ENCODE measurements at places on chromosomes 2 and 18.
A peak's percentile ranks its signal among the peaks of the same experiment; 100 is the strongest.

- DNase-seq: peak; percentile 92
Observed at GRCh38 chr18:12403601-12404506, 3.9 kb upstream of the PRELID3A start.

DNA sequence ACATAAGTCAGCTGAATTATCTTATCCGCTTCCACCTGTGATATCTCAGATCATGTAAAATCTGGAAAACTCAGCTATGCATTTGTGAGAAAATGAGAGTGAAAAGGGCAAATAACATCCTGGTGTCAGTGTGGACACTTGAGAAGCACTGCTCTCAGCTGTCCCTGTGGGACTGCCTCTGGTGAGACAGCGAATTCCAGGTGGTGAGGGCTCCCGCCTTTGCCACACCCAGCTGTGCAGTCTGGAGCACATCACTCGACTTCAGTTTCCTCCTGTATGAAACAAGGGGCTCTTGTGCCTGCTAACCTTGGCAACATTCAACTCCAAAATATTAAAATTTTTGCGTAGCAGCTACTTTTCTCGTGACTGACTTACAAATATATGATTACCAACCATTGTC, 194.9 kb upstream of the BOD1L2 start:
- no peak for DNase-seq

DNA sequence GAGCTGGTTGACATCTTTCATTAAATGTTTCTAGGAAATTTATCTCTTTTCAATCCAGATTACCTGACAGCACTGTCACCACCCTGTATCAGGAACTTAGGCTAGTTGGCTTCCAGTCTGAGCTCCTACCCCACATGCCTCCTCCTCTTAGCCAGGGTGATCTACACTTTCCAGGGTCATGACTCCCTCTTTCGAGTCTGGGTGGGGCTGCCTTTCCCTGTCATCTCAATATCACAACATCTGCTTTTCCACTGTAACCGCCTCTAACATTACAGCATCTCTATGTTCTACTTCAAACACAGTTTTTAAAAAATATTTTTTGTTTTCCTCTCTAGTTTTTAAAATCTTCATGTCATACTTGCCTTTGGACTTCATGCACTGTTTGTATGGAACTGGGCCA, 129.2 kb downstream of the RBMS1 start:
- no peak for DNase-seq

DNA sequence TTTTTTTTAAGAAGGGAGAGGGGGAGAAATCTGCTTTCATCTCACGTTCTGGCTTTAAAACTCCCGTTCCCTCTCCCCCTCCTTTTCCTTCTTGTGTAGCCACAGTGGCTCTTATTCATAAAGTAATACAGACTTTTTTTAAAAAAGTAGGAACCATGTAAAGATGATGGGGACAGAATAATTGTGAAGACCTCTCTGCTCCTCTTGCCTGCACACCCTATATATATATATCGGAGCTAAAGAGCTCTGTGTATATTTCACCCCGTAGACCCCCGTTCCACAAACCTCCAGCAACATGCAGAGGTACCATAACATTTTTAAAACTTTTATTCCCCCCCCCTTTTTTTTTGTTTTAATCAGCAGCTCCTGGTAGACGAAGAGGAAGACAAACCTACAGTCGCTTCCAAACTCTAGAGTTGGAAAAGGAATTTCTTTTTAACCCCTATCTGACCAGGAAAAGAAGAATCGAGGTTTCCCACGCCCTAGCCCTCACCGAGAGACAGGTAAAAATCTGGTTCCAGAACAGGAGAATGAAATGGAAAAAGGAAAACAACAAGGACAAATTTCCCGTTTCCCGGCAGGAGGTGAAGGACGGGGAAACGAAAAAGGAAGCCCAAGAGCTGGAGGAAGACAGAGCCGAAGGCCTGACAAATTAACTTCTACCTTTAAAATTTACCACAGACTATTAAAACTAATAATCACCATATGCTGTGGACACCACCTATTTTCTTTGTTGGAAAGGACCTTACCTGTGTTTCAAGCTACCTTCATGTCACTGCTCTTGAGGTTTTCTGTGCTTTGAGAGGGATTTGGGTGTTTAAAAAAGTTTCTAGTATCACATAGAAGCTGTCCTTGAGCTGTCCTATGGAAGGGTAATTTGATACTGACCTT, 1.7 kb downstream of the HOXD8 start:
- DNase-seq: no peak

DNA sequence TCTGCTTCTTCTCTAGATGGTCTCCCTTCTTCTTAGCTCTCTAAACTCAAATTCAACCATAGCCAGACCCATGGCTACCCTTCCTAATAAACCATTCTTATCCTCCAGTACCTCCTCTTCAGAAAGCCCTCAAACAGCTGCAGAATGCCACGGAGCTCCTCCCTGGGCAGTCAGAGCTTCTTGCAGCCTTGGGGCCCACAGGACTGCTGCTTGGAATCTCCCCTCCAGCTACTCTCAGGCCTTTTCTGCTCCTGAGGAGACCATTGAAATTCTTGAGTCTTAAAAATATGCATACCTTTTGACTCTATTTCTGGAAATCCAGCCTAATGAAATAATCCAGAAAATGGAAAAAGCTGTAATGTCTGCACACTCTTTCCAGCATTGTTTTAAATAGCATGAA, 30.7 kb downstream of the EFR3B start:
- DNase-seq: no peak

DNA sequence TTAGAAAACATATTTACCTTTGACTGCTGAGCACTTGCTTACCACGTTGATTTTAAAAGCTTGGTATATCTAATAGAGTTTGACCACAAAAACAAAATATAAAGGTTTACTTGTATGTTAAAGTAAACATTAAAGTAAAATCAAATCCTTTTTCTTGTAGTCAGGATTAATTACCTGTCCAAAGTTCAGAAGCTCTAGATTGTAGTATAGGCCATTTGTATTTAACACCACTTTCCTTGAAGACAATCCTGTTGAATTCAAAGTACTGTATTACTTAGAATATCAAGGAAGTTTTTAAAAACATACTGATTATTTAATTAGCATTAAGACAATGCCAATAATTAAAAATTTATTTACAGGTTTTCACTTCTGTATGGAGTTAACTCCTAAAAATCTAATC, 53.0 kb downstream of the PGAP1 start:
- no peak for DNase-seq

All from foreskin fibroblast (primary cell).